ENCODE measurements at places on chromosomes 11 and 22. TPM values are rescaled to one million over a fixed set of nuclear protein-coding genes. Genes with fewer than 3 reads are reported as not detected.

The CTR9 gene
- polyA plus RNA-seq = 35.9 TPM

GRCh38 chr11:132293586-132293985 lies 923.2 kb downstream of the NTM start:
- no peak overlapping the region for H3K4me3 ChIP-seq
- H3K4me1 ChIP-seq = no peaks in the 10 kb centered on the region
- H3K27me3 ChIP-seq = no peaks in the 10 kb centered on the region
- H3K36me3 ChIP-seq = no peaks in the 10 kb centered on the region

GRCh38 chr22:27239520-27239919 lies 562.0 kb downstream of the MN1 start:
- H3K4me3 ChIP-seq = no peak overlapping the region
- H3K36me3 ChIP-seq = no peaks in the 10 kb centered on the region

- no peaks in the 10 kb centered on the region for H3K36me3 ChIP-seq
- H3K4me1 ChIP-seq = no peaks in the 10 kb centered on the region
- peak; percentile 85 for DNase-seq
Observed at GRCh38 chr11:82733444-82734119, at the start of gene FAM181B. Gene FAM181B, minus strand, starts transcription at chr11:82733864. Its CDS starts 135 bp downstream, at chr11:82733729.

The RPS13 gene
- 731 TPM for polyA plus RNA-seq

The DCHS1 gene
- 19.8 TPM for polyA plus RNA-seq

The KDM4E gene
- not detected for polyA plus RNA-seq

- H3K27ac ChIP-seq = no peak overlapping the region
- H3K4me1 ChIP-seq = no peaks in the 10 kb centered on the region
- H3K27me3 ChIP-seq = no peaks in the 10 kb centered on the region
- H3K36me3 ChIP-seq = peaks cover 14% of the 10 kb centered on the region
- no peak overlapping the region for H3K4me3 ChIP-seq
Observed at GRCh38 chr22:49889071-49889470, 29.2 kb downstream of the ALG12 start.

Data from cardiac muscle cell (in vitro differentiated cells and primary cell).